ENCODE measurements at places on chromosomes 6 and 20.

- no peak for DNase-seq
Measured at GRCh38 chr6:143839196-143839595, 3.9 kb upstream of the LTV1 start.

GRCh38 chr6:81859884-81860283, 107.4 kb upstream of the TENT5A start:
- no peak for DNase-seq

DNA sequence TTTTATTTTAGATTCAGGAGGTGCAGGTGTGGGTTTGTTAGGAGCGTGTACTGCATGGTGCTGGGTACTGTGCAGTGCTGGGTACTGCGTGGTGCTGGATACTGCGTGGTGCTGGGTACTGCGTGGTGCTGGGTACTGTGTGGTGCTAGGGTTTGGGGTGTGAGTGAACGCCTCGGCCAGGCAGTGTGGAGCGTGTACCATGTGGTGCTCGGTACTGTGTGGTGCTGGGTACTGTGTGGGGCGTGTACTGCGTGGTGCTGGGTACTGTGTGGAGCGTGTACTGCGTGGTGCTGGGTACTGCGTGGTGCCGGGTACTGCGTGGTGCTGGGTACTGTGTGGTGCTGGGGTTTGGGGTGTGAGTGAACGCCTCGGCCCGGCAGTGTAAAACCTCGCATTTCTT, 62.9 kb downstream of the WDR27 start:
- no peak for DNase-seq

DNA sequence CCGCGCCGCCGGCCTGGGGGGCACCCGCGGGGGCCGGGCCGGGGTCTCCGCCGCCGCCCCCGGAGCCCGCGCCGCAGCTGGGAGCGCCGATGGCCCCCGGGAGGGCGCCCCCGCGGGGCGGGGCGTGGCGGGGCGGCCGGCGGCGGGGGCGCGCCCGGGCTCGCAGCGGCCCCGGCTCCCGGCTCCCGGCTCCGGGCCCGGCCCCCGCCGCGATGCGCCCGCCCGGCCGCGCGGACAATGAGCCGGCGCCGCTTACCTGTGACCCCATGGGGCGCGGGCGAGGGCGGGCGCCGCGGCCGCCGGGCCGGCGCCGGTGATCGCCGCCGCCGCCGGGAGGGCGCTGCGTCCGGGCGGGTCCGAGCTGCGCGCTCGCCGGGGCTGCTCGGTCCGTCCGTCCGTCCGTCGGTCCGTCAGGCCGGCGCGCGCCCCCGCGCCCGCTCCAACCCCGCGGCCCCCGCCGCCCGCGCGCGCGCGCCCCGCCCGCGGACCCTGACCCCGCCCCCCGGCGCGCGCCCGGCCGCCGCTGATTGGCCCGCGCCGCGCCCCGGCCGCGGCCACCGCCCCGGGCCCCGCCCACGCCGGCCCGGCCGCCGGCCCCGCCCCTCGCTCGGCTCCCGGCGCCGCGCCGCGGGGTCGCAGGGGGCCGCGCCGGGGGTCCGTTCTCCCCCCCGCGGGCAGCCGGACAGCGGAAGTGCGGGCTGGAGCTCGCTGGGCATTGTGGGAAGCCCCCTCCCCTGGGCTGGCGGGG, at the start of gene ZBTB46:
Gene ZBTB46, minus strand, starts transcription at position 424 of the 748 bp plus-strand sequence. CDS start 40,507 bp downstream, outside the sequence.
- peak; percentile 85 for DNase-seq

GRCh38 chr6:147909640-147910039, 401.1 kb downstream of the SAMD5 start:
- no peak for DNase-seq

DNA sequence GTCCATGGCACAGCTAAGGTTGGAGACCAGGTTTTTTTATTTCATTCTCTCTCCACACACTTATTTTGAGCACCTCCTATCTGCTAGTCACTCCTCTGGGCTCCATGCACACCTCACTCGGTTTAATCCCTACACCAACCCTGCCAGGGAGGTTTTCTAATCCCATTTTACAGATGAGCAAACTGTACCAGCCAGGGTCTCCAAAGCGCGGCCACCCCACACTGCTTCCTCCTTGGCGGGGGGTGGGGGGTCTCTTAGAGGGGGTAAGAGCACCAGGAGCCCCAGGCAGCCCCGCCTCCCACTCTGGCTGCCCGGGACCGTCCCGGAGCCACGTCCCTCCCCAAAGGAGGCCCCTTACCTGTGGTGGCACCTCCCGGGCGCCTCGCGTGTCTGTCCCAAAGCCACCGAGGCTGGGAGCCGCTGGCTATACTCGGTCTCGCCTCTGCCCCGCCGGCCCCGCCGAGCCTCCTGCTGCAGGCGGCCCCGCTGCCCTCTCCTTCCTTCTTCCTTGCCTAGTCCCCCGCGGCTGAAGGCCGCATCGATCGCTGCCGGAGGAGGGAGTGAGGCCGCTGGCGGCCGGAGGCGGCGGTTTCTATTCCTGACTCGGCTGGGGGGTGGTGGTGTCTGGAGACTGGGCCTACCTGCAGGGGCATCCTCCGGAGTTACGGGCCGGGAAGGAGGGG, at the start of gene KCNS1:
Gene KCNS1, minus strand, starts transcription at position 565 of the 683 bp plus-strand sequence. CDS start 1,891 bp downstream, outside the sequence.
- no peak for DNase-seq

- DNase-seq: no peak
Measured at GRCh38 chr20:35742741-35743523, 872 bp upstream of the RBM39 start.

DNA sequence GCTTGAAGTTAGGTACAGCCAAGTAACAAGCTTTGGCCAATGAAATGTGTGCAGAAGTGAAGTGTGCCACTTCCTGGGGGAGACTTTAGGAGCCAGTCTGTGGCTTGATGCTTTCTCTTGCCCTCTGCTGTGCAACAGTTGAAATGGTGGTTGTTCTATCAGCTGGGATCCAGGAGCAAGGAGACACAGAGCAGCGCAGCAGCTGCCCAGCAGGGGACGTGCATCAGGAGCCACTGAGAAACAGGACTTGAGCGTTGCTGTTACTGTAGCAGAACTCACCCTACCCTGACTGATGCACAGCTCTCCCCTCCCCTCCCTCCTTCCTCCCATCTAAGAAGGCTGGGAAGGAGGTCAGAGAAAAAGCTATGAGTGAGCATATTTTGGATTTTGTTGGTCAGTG, 18.9 kb upstream of the CCN5 start:
- DNase-seq: no peak

- no peak for DNase-seq
Measured at GRCh38 chr6:108113557-108114519, 39.3 kb upstream of the OSTM1 start.

DNA sequence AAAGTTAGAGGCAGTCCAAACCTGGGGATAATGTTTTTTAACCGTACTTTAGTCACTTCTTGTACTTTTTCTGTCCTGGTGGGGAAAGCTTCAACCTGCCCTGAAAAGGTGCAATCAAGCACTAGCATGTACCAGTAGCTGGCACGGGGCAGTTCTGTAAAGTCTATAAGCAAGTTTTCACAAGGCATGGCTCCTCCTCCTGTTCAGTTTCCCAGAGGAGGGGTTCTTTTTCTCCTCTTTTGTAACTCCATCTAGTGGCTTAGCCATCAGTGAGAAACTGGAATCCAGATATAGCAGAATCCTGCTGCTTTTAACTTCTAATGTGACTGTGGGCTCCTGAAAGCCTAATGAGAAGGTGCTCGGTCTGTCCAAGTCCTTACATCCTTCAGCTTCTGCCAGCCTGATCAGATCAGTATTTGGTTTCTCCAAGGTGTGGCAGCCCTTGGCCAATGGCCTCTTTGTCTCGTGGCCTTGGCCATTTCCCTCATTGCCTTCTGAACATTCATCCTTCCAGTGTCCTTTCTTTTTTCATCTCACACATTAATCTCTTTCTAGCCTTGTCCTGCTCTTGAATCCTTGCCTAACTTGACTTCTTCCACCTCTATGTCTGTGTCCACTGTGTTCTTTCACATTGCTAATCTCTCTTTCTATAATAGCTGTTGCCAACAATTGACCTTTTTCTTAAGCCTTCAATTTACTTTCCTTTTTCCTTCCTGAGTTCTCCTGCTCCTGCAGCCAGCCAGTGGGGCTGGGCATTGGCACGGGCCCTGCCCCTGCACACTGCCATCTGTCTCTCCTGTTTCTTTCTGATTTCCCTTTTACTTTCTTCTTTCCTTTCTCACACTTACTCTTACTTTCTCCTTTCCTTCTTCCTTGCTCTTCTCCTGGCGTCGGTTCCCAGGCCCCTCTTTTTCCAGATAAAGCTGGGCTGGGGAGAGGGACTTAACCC, 222.0 kb upstream of the SYNCRIP start:
- no peak for DNase-seq

GRCh38 chr6:113859349-113860180, 2.4 kb downstream of the MARCKS start:
- DNase-seq: peak; percentile 88

GRCh38 chr6:107513214-107513613, 23.3 kb downstream of the SOBP start:
- DNase-seq: no peak

DNA sequence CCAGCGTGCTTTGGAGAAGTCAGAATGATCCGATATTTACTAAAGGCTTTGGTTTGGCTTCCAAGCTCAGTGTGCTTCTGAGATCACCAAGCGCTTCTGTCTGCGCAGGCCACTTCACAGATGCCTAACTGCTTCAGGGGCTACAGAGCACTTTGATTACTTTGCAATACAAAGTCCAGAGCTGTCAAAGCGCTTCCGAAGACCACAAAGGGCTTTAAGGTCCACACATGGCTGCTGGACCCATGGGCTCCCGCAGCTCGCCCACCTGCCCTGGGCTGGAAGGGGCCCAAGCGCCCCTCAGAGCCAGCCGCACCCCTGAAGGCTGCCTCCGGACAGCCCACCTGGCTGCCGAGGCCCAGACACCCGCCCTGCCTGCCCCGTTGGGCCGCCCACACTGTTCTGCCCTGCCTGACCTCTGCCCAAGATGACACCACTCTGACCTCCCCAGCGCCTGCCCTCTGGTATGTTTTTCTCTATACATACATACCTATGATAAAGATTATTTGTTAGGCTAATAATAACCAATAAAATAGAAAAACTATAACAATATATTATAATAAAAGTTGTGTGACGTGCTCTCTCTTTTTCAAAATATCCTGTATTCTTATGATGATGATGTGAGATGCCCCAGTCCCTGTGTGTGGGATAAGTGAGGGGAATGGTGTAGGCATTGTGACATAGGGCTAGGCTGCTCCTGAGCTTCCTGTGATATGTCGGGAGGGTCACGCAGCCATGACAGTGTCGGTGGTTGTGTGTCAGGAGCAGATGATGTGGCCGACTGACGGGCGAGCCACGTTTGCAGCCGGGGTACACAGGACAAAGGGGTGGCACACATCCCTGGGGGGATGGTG, 22.6 kb downstream of the DYNLT1 start:
- DNase-seq: no peak

GRCh38 chr6:154112181-154112809, 73.3 kb downstream of the OPRM1 start:
- DNase-seq: no peak

DNA sequence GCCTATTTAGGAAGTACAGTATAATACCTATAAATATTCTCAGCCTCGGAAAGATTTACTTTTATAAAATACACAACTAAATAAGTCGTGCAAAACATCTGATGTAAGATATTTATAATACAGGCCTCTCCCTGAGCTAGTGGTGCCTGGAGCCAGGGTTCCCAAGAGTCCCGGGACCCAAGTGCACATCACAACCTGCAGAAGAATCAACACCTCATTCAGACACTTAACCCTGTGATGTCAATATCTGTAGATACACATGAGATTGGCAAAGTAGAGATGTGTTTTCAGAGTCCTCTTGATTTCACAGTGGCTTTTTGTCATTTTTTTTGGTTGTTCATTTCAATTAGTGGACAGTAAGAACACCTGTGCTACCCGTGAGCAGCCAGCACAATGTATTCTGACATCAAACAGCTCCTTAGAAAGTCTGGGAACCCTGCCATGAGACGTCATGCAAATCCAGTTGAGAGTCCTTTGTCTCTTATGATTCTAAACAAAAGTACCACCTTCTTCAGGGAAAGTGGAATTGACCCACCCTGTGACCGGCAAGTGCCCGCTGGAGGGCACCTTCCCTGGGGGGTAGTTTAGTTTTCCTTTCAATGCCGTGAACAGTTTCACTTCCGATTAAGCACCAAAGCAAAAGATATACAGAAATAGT, 101.6 kb downstream of the DACT2 start:
- no peak for DNase-seq

DNA sequence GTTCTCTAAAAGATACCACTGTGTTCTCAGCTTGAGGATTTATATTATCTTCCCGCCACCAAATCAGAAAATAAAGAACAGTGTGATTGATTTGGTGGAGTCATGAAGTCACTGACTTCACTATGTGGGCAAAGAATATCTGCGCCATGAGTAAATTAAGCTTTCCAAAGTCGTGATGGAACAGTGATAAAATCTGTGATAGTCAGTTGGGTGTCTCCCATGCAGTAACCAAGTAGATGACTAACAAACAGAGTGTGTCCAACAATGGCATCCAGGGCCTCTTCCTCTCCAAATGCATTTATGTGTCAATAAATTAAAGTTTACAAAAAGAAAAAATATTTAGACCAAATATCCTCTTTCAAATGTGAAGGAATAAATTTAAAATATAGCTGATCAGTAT, 87.0 kb upstream of the DST start:
- no peak for DNase-seq

- DNase-seq: no peak
Measured at GRCh38 chr6:93468291-93468690, 48.9 kb upstream of the EPHA7 start.

DNA sequence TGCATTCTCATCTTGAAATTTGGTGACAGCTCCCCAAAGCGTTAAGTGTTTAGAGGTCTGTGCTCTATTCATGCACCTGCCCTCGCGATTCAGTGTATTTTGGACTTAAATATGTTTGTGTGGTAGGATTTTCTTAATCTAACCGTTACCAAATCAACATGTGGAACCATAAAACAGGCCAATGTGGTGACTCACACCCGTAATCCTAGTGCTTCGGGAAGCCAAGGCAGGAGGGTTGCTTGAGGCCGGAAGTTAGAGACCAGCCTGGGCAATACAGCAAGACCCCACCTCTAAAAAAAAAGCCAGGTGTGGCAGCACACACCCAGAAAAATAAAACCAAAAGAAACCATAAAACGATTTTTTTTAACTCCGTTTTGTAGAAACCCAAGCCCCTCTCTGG, 31.5 kb downstream of the PYGB start:
- DNase-seq: peak; percentile 8

DNA sequence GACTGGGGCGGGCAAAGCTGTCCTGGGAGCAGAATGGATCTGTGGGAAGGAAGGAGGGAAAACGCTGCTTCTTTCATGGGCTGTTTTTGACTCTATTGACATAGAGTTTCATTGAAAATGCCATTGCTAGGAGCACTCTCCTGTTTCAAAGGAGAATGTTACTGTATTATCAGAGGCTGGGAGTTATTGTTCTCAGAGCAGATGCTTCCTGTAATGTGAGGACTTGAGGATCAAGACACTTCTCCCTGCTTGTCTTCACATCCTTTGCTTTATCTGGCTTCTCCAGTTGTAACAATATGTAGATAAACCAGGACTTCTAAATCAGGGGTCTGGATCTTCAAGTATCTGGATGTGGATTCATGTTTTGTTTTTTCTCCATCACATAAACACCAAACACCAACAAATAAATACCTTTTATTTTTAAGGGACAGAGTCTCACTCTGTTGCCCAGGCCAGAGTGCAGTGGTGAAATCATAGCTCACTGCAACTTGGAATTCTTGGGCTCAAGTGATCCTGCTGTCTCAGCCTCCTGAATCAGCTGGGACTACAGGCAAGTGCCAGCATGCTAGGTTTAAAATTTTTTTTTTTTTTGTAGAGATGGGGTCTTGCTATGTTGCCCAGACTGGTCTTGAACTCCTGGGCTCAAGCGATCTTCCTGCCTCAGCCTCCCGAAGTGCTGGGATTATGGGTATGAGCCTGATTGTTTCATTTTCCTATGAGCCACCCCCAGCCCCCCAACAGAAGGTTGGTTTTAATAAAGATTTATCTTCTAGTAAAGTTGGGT, 3.9 kb downstream of the CD109 start:
- DNase-seq: no peak
